Left ventricle myocardium superior (tissue), 1 donor: ENCODE measurements at places on chromosomes 3 and 15.

- no peak for DNase-seq
These were observed 66.6 kb downstream of the SYNPR start for GRCh38 chr3:63344661-63345060.

- no peak for DNase-seq
These were observed 824 bp upstream of the CILP start for GRCh38 chr15:65212097-65212496.

- peak; percentile 95 for DNase-seq
These were observed at the start of gene ARL8B for GRCh38 chr3:5122030-5122740. ARL8B (plus strand) TSS chr3:5122292; CDS start chr3:5122466, 174 bp downstream.

DNA sequence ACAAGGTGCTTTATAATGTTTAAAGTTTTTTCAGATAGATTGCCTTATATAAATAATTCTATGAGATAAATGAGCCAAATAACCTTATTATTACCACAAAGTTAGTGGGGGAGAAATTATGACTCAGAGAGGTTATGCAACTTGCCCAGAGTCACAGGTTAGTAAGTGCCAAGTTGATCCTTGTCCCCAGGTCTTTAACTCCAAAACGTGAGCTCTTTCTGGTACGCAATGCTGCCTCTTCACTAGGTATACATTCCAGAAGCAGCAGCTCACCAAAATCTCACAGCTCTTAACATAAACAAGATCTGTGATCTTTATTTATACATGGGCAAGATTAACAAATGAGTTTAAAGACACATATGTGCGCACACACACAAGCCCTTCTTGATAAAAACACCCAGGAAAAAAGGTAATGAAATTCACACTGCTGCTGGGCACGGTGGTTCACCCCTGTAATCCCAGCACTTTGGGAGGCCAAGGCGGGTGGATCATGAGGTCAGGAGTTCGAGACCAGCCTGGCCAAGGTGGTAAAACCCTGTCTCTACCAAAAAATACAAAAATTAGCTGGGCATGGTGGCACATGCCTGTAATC lies 59.8 kb upstream of the NR2F2 start:
- no peak for DNase-seq

- no peak for DNase-seq
These were observed 25.3 kb downstream of the CHAC1 start for GRCh38 chr15:40978562-40978961.

DNA sequence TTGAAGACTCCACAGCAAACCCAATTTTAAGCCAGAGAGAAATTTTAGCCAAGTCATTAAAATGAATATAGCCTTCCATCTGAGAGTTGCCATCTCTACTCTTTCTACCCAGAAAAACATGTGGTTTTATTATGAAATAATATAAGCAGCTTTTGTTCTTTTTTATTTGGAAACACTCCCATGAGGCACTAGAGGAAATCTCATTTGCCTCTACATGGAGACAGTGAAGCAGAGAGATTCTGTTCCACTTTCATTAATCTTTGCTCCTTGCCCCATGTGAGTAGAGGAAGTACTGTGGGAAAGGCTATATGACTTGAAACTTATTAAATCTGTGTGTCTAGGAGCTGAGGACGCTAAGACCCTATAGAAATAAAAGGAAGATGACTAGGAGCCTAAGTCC lies 111.1 kb downstream of the P3H2 start:
- DNase-seq: no peak

- DNase-seq: peak; percentile 83
These were observed 22.3 kb upstream of the SACM1L start for GRCh38 chr3:45666757-45667431.

- DNase-seq: no peak
These were observed 1.1 kb downstream of the DNAJB11 start for GRCh38 chr3:186571644-186572013.

GRCh38 chr15:66707310-66708082 lies 5.5 kb downstream of the SMAD6 start:
- peak; percentile 69 for DNase-seq

GRCh38 chr3:181354140-181354539 lies 357.6 kb upstream of the SOX2 start:
- DNase-seq: no peak

- peak; percentile 85 for DNase-seq
These were observed 194.6 kb upstream of the TPM1 start for GRCh38 chr15:62847900-62848489.

DNA sequence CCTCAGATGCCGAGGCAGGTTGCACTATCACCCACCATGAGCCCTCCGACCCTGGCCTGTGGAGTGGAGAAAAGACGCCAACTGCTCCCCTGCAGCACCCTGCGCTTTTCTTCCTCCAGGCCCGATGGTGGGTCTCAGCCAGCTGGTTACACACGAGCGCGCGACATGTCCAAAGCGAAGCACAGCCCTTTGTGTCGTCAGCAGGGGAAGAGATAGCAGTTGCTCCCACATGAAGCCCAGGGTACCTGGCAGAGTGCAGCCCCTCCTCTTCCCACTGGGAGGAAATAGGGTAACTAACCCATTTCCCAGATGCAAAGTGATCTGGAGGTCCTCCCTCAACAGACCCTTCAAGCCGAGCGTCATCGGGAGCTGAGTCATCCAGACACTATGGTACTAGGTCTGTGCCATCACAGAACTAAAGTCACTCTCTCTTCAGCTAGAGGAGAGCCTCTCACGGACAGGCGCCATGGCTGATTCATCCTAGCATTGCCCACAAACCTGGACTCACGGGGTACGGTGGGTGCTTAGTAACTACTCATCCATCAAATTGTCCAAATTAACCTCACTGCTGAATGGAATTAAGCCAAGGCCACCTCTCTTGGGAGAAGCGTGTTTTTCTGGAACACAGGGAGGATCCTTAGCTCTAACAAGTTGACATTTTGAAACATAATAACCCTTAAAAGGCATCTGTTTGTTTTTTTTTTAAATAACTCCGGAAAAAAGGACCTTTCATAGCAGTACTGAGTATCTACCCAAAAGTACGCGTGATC lies 45.2 kb upstream of the BDH1 start:
- no peak for DNase-seq

GRCh38 chr3:192940129-192940528 lies 22.5 kb upstream of the MB21D2 start:
- no peak for DNase-seq

DNA sequence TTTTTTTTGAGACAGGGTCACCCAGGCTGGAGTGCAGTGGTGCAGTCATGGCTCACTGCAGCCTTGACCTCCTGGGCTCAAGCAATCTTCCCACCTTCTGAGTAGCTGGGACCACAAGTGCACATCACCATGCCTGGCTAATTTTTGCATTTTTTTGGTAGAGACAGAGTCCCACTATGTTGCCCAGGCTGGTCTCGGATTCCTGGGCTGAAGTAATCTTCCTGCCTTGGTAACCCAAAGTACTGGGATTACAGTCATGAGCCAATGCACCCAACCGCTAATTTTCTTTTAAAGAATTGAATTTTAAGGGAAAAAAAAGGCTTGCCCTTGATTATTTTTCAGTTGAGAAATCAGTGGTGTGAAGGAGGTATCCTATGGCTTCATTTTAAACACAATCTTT lies 334.0 kb downstream of the SOX2 start:
- no peak for DNase-seq

DNA sequence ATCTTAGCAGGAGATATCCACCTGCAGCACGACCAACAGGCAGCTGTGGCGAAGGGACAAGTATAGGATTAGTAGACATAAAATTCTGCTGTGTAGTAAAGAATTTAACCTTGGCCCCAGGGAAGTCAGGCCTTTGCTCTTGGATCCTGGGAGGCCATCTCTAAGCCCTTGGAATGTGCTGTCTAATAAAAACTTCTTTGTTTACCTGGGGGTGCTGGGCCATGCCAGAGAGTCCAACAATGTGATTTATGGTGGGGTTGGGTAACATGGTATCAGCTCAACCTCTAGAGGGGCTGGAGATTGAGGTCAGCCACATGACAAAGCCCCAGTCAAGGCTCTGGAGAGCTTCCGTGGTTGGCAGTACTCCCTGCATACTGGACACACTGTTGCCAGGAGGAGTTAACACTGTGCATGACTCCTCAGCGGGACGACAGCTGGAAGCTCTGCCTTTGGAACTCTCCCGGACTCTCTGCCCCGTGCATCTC lies 52.4 kb downstream of the HEG1 start:
- DNase-seq: peak; percentile 75

DNA sequence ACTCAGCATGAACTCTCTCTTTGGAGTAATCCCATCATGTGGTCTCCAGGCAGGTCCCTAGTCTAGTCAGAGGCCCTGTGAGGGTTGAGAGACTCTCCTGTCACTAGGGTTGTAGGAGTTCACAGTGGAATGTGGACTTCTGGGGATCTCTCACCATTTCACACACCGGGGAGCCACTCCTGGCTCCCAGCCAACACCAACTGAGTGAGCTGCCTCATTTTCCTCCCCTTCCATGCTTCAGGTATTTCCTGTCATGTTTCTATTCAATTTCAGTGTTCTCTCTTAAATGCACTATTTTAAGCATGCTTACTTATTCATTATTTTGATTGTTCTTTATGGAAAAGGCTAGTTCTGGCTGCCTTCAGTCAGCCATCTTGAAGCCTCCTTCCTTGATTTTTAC lies 467.5 kb upstream of the ARL6 start:
- DNase-seq: no peak

DNA sequence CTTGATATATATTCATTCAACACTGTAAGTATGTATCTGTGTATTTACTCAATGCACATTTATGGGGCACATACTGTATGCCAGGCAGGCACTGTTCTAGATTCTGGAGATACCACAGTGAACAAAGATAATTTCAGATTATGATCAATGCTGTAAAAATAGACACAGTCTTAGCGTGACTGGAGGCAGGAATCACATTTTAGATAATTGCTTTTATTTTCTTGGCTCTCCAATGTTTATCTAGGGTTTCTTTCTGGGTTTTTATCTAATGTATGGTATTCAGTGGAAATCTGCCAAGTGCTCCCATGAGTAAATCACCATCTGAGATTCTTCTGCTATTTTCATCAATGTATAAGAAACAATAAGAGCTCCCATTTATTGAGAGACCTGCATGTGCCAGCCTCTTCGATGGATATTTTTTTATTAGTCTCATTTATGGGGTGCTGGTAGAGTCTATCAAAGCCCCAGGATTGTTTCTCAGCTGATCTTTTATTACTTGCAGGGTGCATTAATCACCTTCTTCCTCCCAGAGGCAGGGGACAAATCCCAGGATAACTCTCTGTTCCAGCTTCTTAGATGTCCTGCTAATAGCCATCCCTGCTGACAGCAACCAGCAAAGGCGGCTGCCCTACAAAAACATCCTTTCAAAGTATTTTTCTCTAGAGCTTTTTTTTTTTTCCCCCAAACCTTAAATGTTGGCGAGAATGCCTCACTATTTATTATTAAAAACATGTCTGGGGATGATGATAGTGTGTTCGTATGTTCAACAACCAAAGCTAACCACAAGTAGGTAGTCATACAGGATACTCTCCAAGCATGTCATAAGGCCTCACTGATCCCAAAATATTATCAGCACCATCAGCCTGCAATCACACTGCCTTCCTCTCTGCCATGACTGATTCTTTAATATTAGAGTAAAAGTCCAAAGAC lies 331.0 kb upstream of the RASGRP1 start:
- DNase-seq: no peak

DNA sequence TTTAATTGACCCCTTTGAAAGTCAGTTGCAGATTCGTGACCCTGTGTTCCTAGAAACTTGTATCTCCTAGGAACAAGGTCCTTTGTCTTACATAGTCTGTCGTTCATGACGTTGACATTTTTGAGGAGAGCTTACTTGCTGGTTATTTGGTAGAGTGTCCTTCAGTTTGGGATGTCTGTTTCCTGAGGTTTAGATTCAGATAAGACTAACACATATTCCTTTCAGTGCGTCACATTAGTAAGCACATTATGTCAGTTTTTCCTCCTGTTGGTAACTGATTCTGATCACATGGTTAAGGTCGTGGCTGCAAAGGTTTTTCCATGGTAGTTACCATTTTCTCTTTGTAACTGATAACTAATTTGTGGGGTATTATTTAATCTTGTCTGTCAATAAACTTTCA lies 80.8 kb downstream of the PCCB start:
- no peak for DNase-seq

DNA sequence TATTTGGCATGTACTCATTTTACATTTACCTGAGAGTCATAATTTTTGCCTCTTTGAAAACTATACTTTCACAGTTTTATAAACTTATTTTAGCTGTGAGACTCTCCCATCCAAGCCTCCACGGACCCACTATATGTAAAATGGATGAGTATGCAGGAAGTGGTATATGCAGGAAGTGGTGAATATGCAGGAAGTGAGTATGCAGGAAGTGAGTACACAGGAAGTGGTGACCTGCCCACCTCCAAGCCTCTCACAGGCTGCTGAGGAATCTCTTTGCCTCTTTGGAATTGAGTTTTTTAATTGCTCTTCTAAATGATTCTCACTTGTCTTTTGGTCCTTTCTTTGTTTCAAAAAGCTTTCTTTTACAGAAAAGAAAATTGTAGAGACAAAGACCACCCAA lies 85.2 kb downstream of the KBTBD8 start:
- no peak for DNase-seq

GRCh38 chr3:100072326-100073048 lies 41.8 kb downstream of the FILIP1L start:
- DNase-seq: no peak

DNA sequence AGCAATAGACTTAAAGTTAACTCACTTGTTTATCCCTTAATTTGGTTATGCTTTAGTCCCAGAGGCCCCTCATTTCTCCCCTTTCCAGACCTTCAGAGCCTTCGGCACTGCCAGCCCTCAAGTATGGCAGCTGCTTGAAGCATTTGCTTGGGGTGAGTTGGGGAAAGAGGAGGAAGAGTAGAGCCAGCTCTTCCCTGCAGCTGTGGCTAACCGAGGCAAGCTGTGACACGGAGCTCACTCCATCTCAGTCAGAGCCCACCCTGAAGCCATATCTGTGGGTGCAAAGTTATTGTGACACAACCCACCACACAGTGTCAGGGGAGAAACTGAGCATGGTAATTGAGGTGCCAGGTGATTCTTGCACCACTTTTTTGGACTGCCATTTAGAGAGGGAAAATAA lies 66.1 kb downstream of the FILIP1L start:
- no peak for DNase-seq

- no peak for DNase-seq
These were observed 598 bp upstream of the TGFBR2 start for GRCh38 chr3:30605706-30606300.
